ENCODE measurements at places on chromosomes 5 and 9.

- DNase-seq: no peak
These were observed 178.9 kb downstream of the GABBR2 start for GRCh38 chr9:98529841-98530240.

GRCh38 chr5:122951658-122952057 lies 84.9 kb downstream of the PPIC start:
- no peak for DNase-seq

DNA sequence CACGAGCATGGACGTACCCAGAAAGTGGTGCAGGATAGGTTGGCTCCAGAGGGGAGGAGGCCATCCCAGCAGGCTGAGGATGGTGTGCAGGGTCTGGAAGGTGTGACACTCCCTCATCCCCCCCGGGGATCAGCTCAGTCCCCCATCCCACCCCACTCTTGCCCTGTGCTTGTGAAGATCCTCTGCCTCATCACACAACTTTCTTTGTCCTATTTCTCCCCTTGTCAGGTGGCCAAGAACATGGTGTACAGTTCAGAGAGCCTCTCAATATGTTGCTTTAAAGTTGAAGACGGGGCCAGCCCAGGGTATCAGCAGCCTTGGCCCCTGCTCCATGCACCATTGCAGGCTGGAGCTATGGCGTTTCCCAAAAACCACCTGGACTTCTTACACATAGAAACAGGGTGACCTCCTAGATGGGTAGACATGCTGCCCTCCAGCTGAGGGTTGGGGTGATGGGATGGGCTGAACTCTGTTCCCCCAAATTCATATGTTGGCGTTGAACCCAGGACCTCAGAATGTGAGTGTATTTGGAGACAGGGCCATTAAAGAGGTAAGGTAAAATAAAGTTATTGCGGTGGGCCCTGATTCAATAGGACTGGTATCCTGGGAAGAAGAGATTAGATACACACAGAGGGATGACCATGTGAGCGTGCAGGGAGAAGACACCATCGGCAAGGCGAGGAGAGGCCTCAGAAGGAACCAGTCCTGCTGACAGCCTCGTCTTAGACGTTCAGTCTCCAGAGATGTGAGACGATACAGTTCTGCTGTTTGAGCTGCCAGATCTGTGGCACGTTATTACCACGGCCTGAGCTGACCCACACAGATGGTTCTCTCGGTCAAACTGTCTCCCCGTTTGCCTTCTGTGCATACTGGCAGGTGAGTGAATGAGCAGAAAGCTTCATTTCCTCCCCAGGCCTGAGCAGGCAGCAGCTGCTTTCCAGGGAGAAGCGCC lies 272.5 kb downstream of the GADD45G start:
- no peak for DNase-seq

- no peak for DNase-seq
These were observed 13.5 kb upstream of the WDR38 start for GRCh38 chr9:124839612-124840299.

Data from right kidney (tissue), 9 donors.